ENCODE measurements at places on chromosomes 7 and 10.

DNA sequence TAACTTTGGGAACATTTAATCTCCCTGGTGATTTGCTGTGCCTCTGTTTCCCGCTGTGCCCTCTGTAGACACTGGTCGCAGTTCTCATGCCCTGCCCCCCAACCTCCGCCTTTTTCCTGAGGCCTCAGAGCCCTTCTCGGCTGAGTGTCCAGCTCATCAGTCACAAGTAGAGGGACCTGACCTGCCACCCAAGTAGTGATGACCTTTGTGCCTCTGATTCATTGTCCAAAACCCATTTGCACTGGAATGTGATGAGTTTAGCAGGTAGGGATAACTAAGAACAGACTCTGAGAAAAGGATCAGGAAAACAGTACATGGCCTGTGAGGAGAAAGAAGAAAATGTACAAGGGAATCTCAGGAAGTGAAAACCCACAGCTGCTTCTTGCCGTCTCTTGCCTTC, 58.8 kb downstream of the LANCL2 start:
- DNase-seq: no peak

DNA sequence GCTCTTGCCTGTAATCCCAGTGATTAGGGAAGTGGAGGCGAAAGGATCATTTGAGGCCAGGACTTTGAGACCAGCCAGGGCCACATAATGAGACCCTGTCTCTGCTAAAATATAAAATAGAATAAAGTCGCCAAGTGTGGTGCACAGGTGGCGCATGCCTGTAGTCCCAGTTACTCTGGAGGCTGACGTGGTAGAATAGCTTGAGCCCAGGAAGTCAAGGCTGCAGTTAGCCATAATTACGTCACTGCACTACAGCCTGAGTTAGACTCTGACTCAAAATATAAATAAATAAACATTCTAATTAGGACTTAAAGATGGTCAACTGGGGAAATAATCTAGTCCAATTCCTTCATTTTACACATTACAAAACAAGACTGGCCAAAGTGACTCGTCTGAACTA, 768 bp downstream of the CHCHD2 start:
- peak; percentile 67 for DNase-seq

- no peak for DNase-seq
Observed at GRCh38 chr7:138126928-138127327, 50.7 kb downstream of the AKR1D1 start.

DNA sequence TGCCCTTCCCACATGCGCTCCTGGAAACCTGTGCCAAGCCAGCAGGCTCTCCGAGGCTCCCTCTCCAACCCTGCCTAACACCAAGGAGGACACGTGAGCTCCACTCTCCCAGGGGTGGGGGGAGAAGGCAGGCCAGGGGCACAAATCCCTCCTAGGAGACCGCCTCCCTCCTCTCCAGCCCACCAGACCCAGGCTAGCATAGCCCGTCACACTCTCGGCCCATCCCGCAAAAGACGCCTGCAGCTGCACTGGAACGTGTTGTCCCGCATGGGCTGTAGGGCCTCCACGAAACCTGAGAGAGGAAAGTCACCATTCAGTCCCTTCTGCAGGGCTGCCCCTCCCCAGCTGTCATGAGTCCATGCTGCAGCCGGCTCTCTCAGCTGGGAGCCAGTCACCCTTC, 126.3 kb downstream of the MAD1L1 start:
- DNase-seq: no peak

DNA sequence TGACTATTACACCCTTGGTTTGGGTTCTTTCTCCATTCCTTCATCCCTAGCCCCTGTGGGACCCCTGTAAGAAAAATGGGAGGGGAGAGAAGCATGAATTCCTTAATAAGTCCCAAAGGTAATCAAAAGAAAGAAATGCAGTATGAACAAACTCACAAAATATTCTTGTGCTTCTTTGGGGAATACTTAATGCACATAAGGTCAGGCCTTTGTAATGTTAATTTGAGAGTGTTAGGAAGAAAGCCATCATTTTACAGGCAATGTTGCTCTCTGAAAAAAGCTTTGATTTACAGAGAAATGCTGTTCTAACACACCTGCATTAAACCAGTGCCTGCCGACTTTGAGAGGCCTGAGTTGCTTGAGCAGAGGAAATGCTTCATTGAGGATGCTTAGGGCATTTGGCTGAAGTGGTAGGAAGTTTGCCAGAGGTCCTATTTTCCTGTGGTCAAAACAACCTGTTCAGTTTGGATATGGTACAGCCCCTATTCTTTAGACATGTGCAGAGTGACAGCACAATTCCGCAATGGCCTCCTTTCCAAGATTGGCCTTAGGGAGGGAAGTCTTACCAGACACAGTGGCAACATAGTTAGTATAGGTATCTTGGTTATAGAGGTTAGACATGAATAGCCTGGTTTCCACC, 643.4 kb downstream of the AUTS2 start:
- DNase-seq: no peak

DNA sequence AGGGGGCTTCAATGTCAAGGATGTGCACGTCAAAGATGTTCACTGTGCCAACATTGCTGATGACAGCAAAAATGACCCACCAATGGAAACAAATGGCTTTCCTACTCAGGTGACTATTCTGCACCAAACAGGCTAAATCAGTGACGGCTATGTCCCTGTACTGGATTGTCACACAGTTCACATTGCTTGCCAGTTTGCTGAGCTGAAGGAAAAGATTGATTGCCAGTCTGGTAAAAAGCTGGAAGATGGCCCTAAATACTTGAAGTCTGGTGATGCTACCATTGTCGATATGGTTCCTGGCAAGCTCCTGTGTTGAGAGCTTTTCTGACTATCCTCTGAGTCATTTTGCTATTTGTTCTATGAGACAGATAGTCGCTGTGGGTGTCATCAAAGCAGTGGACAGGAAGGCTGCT, 202.2 kb upstream of the ETV1 start:
- DNase-seq: no peak

GRCh38 chr10:75234017-75234682, 1.6 kb downstream of the COMTD1 start:
- DNase-seq: peak; percentile 98

DNA sequence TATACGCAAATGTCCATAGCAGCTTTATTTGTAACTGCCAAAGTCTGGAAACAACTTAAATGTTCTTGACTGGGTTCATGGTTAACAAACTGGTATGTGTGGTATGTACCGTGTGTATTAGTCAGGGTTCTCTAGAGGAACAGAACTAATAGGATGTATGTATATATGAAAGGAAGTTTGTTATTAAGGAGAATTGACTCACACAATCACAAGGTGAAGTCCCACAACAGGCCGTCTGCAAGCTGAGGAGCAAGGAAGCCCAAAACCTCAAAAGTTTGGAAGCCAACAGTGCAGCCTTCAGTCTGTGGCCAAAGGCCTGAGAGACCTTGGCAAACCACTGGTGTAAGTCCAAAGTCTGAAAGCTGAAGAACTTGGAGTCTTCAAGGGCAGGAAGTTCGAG, 66.8 kb downstream of the TMEM168 start:
- no peak for DNase-seq

DNA sequence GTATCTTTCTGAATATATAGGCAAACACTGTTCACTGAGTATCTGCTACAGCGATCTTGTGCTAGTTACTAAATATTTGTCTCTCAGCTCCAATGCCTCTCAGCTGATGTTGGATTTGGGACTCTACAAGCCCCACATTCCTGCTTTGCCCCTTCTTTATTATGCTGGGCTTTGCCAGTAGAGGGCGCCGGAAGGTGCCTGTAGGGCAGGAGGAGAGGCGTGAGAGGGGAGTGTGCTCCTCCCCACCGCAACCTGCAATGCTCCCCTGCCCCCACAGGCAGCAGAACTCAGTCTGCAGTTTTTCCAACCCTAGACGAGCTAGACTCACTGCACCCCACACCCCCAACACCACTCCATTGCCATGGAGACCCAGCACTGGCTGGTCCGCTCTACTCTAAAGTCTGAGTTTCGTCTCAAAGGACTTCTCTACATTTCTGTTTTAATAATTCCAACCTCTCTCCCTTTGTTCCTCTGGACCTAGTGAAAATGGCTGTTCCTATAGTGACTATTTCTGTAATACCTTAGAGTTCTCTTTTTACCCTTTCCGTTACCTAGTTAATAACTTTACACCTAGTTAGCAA, 337.6 kb downstream of the CCSER2 start:
- DNase-seq: peak; percentile 52

GRCh38 chr7:33882040-33882837, 23.1 kb upstream of the BMPER start:
- DNase-seq: no peak

- no peak for DNase-seq
Observed at GRCh38 chr7:20542594-20542993, 72.9 kb upstream of the ABCB5 start.

GRCh38 chr7:125516194-125516593, 586.6 kb upstream of the POT1 start:
- DNase-seq: no peak

DNA sequence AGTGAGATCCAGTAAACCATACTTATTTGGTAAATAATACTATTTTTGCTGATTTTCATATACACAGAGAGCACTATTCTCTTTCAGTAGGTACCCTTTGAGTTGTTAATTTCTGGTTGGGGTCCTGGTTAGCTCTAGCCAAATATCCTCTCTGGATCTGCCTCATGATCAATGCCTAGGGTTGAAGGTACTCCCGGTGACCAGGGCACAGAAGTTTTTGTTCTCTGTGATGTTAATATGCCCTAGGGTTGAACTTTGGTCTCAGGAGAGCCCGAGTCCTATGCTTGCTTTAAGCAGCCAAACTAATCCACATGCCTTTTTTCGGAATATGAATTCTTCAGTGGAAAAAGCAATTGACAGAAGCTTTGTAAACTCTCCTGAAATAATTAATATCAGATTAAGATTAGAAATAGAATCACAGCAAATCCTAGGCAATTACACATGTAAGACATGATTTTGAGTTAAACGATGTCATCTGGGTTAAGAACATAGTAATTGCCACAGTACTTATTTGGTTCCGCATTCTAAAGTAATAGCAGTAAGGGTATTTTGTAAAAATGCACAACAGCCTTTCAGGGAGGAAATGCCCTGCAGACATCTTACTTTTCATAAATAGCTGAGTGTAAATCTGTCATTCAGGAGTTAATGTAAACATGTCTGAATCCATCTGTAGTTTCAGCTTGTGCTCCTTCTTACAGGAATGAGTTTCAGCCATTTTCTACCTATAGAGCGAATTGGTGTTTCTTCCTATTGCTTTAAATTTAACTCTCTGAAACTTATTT, 10.1 kb downstream of the CHN2 start:
- no peak for DNase-seq

- no peak for DNase-seq
Observed at GRCh38 chr10:78687626-78688025, 381.1 kb upstream of the ZMIZ1 start.

DNA sequence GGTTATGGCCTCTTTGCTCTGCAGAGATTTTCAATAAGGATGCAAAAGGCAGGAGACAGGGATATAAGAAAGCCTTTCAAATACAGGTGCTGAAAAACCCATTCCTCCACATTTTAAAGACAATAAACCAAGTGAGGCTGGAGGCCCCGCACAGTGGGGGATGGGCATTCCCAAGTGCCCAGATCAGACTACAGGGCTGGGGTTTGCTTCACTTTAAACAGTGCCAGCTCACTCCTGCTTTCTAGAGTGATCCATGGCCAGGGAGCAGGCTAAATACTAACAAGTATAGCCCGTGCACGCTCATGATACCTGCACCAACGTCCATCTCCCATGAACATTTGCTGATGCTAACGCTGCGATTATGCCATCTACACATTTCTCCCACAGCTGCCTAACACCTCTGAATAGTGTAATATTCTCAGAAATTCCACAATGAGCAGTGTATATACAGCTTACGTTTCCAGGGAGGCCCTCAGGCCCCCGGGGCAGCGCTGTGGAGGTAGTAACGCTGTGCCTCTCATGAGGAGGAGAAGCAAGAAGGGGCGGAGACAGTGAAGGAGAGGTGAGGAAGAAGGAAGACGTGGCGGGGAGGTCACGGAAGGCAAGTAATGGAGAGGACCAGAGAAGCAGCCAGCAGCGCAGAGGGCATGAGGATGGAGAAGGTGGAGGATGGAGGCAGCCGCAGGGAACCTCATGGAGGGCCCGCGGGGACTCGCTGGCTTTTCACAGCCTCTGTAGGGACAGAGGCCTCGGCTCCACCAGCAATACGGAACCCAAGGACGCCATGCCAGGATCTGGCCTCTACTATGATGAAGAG, 141.7 kb downstream of the USP6NL start:
- DNase-seq: no peak

- DNase-seq: no peak
Observed at GRCh38 chr10:92559046-92559445, 14.8 kb downstream of the IDE start.

DNA sequence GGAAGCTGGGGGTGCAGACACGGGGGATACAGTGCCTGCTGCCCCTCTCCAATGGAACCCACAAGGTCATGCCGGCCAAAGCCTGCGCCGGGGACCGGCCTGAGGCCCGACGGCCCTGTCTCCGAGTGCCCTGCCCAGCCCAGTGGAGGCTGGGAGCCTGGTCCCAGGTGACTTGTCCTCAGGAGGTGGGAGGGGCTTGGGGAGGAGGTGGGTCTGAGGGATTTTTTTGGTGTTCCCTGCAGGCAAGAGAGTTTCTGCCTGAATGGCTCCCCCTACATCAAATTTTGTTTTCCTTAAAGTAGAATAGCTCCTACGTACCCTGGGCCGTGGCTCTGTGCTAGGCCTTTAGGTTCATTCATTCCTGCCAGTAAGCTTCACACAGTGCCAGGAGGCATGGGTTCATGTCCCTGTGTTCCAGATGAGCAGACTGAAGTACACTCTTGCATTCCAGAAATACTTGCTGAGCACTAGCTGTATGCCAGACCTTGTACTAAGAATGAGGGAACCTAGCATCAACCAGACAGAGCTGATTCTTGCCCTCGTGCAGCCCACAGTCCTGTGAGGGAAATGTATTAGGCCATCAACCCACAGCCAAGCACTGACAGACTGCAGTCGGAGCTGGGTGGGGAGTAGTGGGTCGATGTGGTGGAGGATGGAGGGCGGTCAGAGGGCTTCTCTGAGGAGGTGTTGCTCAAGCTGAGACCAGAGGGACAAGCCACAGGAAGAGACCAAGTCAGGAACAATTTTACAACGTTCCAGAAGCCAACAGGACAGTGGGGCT, 31.1 kb downstream of the TBATA start:
- DNase-seq: no peak

- no peak for DNase-seq
Observed at GRCh38 chr10:48807791-48808470, 123.3 kb downstream of the WDFY4 start.

GRCh38 chr10:17905491-17905890, 46.2 kb upstream of the SLC39A12 start:
- no peak for DNase-seq

DNA sequence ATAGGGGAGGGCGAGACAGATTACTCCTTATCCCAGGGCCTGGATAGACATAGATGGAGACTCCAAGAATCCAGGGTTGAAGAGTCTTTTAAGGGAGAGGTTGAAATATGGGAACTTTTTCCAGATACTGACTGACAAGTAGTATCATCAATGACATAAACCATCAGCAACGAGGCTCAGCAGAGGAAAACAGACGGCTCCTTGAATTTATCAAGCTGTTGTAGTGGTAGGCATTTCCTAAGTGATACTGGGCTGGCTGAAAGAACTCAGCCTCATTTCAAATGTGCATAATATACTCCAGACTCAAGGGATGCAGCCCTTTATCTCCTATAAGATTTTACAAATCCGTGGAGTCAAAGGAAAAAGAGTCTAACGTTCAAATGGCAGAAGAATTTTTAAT, 150.5 kb downstream of the FANK1 start:
- DNase-seq: no peak

GRCh38 chr7:47643716-47644400, 61.9 kb upstream of the TNS3 start:
- DNase-seq: no peak

- no peak for DNase-seq
Observed at GRCh38 chr7:113371416-113372043, 253.2 kb upstream of the SMIM30 start.

GRCh38 chr10:22674573-22674930, 39.8 kb downstream of the PIP4K2A start:
- no peak for DNase-seq
